IMR-90 (cell line): ENCODE measurements at places on chromosomes 1 and 21. TPM values are rescaled to one million over a fixed set of nuclear protein-coding genes. Genes with fewer than 3 reads are reported as not detected.

- no peak for DNase-seq
Measured at GRCh38 chr1:54471588-54471987, 65.4 kb upstream of the SSBP3 start.

- DNase-seq, result peak; percentile 19
Measured at GRCh38 chr1:151311011-151311410, 16.2 kb downstream of the PI4KB start.

GRCh38 chr1:12501661-12502060 lies 116.3 kb downstream of the DHRS3 start:
- peak; percentile 86 for DNase-seq

DNA sequence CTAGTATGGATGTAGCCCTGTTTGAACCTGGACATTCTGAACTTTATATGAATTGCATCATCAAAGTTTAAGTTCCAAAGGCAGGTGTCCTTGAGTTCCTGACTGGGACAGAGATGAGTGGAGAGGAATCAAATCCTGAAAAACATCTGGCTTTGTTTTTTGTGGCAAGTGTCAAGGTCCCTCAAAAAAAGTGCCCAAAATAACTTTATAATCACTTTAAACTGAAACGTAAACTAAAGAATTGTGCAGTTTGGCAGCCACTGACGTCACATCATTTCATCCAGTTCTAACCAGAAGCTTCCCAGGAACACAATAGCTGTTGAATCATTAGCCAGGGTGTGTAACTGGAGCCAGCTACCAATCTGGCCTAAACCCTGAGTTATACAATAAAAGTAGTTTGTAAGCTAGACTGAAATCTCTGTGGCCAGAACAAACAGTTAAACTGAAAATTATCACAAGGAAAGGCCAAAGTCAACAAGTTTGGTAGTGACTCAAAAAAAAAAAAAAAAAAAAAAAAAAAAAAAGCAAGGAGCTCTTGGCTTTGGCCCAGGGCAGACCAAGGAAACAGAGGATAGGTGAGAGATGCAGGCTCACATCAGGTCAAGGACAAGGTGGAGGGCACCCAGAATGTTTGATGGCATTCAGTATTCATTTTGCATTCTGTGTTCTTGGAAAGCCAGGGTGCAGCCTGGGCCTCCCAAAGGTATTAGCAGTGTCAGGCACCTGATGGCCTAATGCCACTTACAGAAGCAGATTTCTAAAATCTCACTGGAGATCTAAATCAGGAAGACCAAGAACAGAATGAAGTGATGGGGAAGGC lies 74.3 kb downstream of the TNFSF18 start:
- DNase-seq, result peak; percentile 87

DNA sequence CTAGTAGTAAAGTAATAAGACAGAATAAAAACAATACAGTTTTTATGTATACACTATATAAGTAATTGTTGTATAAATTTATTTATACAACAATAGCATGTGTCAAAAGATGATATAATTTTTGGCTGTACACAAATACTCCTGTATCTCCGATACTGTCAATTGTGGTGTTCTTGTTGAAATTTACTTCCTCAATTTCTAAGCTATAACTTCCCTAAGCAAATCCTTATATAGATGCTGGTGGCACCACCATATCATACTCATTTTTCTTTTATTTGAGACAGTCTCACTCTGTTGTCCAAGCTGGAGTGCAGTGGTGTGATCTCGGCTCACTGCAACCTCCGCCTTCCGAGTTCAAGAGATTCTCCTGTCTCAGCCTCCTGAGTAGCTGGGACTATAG lies 141.0 kb upstream of the HP1BP3 start:
- no peak for DNase-seq

Gene SLAMF1
- polyA plus RNA-seq, result not detected in 2 replicates

Gene RAB3B
- 31.4 and 33.6 TPM in 2 replicates for polyA plus RNA-seq

Gene CASQ2
- not detected in 2 replicates for polyA plus RNA-seq

Gene CHRNB2
- 0.03 and 0.09 TPM in 2 replicates for polyA plus RNA-seq

Gene ETV3L
- polyA plus RNA-seq, result not detected in 2 replicates
